ENCODE measurements at places on chromosomes 12 and 14. TPM values are rescaled to one million over a fixed set of nuclear protein-coding genes. Genes with fewer than 3 reads are reported as not detected.

Gene C12orf60
- polyA plus RNA-seq = 0.96 TPM

GRCh38 chr12:85616201-85616600 lies 220.0 kb downstream of the RASSF9 start:
- no peaks in the 10 kb centered on the region for H3K4me1 ChIP-seq
- DNase-seq = no peak
- no peaks in the 10 kb centered on the region for H3K27me3 ChIP-seq
- H3K27ac ChIP-seq = no peak overlapping the region

GRCh38 chr12:53516758-53517455 lies 9.6 kb upstream of the NPFF start:
- H3K36me3 ChIP-seq = peaks cover 79% of the 10 kb centered on the region
- H3K27me3 ChIP-seq = no peaks in the 10 kb centered on the region
- H3K4me1 ChIP-seq = no peaks in the 10 kb centered on the region
- H3K4me3 ChIP-seq = no peak overlapping the region

Gene GUCY2C
- 0.35 TPM for polyA plus RNA-seq

Measured in spleen (tissue), 13 donors.